ENCODE measurements at places on chromosomes 7 and 10.

GRCh38 chr7:112503361-112503972, 22.7 kb downstream of the LSMEM1 start:
- no peak for DNase-seq

DNA sequence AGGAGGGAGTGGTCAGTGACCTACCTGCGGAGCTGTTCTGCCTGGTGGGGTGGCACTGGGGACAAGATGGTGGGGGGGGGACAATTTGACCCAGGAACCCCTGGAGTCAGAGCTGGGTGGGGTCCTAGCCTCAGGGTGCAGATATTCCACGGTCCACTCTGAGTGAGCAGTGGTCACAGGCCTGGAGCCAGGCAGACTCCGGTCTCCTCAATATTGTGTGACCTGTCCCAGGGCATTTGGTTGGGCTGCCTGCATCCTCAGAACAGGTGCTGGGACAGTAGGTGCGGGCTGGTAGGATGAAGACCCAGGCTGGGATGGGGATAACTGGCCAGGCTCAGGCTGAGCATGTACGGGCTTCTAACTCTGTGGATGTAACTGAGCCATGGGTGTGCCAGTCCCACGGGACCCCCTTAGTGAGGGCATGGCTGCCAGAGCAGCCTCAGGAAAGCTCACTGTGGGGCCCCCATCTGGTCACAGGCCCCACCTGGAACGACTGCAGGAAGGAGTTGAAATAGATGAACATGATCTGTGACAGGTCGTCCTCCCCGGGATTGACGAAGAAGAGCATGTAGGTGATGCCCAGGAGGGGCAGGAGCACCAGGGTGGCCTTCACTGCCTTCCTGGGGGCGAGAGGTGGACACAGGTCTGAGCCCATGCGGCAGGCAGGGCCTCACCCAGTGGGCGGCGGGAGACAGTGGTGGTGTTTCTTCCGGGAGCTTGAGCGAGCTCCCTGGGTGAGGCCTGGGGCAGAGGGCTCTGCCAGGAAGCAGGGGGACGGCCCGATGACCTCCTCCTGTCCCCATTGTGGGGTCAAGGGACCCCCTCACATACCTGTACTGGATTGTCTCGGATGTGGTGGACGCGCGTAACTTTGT, 26.9 kb downstream of the CRHR2 start:
- no peak for DNase-seq

- DNase-seq, result no peak
Observed at GRCh38 chr7:80588591-80588990, 49.9 kb upstream of the CD36 start.

DNA sequence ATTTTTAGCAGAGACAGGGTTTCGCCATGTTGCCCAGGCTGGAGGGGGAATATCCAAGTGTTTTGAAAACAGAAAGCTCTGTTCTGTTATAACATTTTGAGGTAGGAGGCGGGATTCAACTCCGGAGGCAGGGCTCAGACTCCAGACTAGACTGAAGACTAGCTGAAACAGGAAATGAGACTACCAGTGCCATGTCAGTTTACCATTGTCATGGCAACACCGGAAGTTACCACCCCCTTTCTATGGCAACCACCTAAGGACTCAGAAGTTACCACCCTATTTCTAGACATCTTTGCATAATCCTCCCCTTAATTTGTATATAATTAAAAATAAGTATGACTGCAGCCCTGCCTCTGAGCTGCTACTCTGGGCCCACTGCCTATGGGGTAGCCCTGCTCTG, 1069.1 kb upstream of the AUTS2 start:
- DNase-seq, result no peak

DNA sequence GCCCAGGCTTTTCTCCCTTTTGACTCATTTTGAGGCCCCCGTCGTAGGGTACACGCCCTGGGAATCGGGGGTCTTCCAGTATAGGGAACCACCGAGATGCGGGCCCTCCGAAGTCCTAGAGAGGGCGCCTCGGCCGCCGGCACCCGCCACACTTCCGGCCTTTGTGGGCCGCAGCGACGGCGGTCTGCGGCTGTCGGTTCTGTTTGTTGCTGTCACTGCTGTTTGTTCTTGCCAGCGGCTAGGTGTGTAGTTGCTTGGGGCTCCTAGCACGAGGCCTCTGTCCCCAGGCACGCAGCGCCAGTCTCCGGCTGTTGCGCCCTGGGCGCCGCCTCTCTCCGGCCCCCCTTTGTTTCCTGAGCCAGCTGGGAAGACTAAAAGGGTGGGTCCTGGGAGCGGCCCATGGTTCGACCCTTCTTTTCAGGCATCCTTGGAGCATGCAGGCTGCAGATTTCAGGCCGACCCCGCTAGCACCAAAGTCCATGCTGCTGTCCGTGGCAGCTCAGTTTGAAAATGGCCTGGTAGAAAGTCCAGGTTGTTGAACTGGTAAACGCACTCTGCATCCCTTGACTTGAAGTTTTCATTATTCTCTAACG, 17.8 kb upstream of the ZKSCAN1 start:
- peak; percentile 77 for DNase-seq

DNA sequence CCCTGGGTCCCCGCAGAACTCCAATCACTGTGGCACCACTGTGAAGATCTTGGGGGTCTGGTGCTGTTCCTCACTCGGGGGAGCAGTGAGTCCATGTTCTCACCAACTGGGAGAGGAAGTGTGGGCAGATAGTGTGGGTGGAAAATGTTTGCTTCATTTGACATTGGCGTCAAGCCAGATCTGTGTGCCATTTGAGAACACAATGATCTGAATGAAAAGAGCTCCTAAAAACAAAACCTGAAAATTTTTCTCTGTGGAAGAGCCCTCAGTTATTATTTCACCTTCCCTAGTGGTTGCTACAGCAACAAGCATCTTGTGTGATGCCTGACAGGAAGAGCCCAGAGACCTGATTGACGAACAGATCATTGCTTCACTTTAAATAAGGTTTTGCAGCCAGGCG, 125.6 kb downstream of the VIPR2 start:
- DNase-seq, result no peak

DNA sequence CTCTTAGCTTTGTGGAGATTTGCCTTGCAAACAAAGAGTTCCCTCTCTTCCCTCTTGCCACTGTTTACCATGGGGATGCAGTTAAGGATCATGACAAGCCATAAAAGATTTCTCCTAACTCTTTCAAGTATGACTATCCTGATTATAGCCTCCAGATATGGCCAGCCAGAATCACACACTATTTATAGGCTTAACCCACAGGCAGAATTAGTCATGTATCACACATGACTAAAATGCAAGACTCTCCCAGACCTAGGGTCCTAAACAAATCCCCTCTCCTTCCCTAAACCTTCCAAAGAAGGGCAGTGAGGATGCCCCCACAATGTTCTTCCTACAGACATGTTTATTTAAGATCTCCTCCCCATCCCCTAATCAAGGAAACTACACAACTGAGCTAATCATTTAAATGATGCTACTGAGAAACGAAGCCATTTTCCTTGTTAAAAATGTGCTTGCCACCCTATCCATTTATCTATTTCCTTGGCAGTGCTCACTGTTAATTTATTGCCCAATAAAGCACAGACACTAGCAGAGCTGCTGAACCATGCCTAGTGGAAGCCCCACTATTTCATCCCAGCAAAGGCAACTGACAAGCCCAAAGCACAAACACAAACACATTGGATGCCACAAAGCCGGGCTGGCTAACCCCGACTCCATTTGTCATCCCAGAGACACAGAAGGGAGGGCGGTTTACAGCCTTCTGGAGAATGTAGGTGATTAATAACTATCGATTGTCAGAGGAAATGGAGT, 363.4 kb downstream of the KCNMA1 start:
- DNase-seq, result no peak

DNA sequence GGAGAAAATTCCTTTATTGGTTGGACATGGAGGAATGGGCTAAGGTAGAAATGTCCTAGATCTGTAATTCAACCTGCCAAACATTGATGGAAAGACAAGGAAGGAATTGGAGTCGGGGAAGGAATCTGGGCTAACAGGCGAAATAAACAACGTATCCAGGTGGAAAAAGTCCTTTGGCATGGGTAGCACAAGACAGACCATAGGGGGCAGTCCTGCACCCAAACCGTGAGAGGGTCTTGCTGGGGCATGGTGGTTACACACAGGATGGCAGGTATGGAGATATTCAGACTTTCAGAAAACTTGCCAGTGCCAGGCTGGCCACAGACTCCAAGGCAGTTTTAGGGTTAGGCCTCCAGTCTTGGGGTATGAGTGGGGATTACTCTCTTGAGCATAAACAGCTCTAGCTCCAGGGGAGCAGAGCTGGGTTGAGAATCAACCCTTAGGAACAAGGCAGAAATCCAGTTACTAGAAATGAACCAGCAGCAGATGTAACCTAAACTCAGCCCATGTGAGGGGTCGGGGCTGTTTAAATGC, 188.6 kb upstream of the GDF10 start:
- no peak for DNase-seq

DNA sequence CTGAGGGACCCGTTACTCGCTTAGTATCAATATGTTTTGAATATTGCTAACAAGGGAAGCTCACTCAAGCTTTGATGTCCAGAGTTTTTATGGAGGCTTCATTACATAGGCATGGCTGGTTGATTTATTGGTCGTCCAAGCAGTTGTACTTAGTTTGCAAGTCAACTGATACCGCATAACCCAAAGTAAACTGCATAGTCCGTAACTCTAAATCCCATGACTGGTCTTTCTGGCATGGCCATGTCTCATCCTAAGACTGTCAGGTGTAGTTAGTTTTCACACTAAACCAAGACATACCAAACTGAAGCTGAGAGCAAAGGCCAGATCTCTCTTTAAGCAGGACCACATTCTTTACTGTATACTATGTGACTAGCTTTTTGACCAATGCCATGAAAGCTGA, 397.9 kb downstream of the TFEC start:
- DNase-seq, result no peak

DNA sequence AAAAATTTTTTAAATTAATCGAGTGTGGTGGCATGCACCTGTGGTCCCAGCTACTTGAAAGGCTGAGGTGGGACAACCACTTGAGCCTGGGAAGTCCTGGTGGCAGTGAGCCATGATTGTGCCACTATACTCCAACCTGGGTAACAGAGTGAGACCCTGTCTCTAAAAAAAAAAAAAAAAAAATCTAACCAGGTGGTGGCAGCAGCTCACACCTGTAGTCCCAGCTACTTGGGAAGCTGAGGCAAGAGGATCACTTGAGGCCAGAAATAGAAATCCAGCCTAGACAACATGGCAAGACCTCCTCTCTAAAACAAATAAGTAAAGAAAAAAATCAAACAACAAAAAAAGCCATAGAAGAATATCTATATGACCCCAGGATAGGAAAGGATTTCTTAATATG, 3.6 kb upstream of the MYOF start:
- DNase-seq, result no peak

- no peak for DNase-seq
Observed at GRCh38 chr7:28595076-28595475, 182.8 kb downstream of the CREB5 start.

GRCh38 chr10:59587756-59588140, 121.9 kb downstream of the SLC16A9 start:
- no peak for DNase-seq

DNA sequence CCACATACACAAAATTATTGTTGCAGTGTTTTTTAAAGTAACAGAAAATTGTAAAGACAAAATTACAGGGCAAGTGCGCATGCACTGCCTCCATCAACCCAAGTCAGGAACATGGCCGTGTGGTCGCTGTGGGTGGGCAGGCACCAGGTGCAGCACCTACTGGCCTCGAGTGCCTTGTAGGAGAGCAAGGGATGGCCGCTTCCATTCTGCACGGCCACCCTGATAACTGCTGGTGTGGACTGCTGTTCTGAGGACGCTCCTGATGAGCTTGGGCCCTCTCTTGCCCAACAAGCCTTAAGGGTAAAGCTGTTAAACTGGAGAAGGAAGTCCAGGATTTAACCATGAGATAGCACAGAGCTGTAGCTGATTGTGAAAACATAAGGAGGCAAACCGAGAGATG, 124.6 kb upstream of the PPP1R9A start:
- no peak for DNase-seq

DNA sequence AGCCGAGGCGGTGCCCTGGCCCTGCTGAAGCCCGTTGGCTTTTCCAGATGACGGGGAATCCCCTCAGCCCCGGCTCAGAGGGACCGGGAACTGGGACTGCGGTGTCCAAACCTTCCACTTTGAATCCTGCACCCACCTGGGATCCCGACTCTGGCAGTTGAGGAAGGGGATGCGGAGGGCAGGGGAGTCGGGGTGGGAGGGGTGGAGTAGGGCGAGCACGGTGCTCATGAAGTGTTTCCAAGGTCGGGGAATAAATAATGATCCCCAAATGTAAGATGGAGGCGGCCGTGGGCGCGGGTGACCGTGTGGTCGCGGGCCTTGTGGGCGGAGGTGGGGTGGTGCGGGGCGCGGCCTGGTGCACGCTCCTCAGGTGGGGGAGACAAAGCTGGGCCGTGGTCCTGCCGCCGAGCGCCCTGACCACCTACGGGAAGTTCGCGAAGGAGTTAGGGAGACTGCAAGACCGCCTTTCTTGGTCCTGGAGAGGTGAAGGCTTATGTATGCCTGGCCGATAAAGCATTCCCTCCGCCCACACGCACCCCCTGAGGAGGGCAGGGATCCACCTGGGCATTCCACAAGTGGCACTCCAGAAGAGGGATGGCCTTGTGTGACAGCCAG, 1.4 kb downstream of the MTURN start:
- DNase-seq, result no peak

GRCh38 chr10:12252882-12253546, 57.0 kb downstream of the CDC123 start:
- peak; percentile 67 for DNase-seq

GRCh38 chr10:110646417-110647135, 2.4 kb downstream of the RBM20 start:
- DNase-seq, result no peak
